Stimulated activated CD4-positive, alpha-beta T cell treated with anti-CD3 and anti-CD28 coated beads, Interleukin-15, amount 100 ng/mL, for 48 hours (primary cell): ENCODE measurements at places on chromosomes 2 and 18.
A peak's percentile ranks its signal among the peaks of the same experiment; 100 is the strongest.

DNA sequence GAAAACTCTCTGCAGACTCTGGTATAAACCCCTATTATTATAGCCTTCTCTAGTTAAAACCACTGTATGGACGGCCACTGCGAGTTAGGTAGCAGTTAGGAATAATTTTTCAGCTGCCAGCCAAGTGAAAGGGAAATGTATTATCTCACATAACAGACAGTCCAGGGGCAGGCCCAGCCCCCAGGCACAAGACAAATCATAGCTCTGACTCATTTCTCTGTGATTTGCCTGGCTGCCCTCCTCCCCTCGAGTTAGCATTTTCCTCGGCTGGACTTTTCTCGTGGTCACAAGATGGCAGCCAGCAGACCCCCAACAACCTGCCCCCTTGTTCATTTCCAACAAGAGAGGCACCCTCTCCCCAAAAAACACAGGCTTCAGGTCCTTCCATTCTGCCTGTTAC, 10.5 kb downstream of the VIT start:
- no peak for DNase-seq

- no peak for DNase-seq
Measured at GRCh38 chr2:27779417-27780055, 8.0 kb downstream of the MRPL33 start.

DNA sequence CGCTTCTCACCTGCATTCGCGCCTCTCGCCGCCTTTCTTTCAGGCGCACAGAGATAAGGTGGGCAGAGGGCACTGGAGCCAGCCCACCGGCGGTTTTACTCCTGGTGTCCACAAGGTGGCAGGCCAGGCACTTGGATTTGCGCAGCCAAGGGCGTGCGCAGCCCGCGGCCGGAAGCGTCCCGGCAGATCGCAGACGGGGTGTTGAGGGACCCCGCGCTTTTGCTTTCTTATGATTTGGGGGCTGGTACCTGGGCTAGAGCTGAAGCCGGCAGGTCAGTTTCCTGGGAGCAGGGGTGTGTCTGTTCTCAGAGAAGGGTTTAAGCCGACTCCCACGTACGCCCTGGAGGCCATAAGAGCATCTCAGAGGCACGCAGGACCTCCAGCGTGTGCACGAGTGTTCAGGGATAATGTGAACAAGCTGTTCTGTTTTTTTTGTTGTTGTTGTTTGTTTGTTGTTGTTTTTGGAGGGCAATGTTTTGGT, 305.6 kb upstream of the CXCR4 start:
- peak; percentile 71 for DNase-seq

DNA sequence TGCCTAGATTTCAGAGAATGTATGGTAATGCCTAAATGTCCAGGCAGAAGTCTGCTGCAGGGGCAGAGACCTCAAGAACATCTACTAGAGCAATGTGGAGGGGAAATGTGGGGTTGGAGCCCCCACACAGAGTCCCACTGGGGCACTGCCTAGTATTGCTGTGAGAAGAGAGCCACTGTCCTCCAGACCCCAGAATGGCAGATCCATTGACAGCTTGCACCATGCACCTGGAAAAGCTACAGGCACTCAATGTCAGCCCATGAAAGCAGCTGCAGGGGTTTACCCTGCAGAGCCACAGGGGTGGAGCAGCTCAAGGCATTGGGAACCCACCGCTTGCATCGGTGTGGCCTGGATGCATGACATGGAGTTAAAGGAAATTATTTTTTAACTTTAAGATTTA, 314.1 kb downstream of the CYRIA start:
- DNase-seq: no peak

- DNase-seq: no peak
Measured at GRCh38 chr18:47397671-47398319, 146.3 kb upstream of the SKOR2 start.

- DNase-seq: no peak
Measured at GRCh38 chr18:77113361-77114151, 19.0 kb downstream of the MBP start.

DNA sequence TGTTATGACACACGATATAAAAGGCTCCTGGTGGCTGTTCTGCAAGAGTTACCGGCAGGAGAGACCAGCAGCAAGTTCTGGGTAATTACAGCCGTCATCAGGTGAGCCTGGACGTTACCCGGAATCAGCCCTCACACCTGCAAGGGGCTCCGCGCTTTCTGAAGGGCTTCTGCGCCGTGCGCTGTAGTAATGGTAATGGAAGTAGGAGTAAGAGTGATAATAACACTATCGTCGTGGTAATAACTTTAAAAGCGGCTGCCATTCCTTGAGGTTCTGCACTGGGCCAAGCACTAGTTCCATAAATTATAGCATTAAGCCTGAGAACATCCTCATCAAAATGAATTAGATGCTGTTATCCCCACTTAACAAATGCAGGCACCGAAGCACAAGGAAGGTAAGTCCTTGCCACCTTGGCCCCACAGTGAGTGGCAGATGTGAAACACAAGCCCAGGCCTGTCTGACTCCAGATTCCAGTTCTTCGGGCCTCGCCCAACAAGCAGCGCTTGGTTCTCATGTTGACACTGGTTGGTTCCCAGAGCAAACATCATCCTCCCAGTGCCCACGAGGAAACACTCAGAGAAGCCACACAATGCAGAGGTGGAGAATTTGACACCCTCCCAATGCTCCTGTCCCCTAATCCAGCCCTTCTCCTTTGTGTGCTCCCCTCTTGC, 205.2 kb downstream of the EIPR1 start:
- no peak for DNase-seq

DNA sequence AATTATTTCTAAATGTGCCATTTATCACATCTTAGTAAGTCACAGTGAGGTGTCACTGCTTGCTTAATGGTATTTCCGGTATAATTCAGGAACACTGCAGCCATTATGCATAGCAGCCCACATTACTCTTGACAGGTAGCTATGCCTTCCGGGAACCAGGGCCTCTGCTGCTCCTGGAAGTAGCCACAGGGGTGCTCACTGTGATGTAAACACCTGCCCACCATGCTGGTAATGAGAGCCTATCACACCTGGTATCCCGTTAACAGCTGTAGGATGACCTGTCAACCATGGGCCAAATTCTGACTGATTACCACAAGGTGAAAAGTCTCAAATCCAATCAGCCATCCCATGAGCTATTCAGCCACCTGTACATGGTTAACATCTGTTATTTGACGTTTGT, 647.0 kb upstream of the NXPH2 start:
- no peak for DNase-seq

GRCh38 chr2:168935810-168936581, 34.9 kb downstream of the G6PC2 start:
- no peak for DNase-seq

DNA sequence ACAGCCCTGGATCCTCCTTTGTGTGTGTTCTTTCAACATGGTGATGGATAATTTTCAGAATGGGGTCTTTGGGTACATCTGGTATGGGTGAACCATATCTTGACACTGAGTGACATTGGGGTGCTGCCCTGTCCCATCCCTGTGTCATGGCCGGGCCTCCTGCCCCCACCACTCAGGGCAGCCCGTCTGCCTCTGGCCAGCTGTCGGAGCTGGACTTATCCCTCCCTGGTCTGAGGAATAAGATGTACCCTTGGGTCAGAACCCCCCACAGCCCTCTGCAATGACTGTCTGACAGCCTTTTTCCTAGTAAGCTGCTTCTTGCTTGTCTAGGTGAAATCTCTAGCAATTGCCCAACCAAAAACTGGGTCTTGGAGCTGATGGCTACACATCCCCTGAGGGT, 142.9 kb downstream of the SH3RF3 start:
- no peak for DNase-seq

DNA sequence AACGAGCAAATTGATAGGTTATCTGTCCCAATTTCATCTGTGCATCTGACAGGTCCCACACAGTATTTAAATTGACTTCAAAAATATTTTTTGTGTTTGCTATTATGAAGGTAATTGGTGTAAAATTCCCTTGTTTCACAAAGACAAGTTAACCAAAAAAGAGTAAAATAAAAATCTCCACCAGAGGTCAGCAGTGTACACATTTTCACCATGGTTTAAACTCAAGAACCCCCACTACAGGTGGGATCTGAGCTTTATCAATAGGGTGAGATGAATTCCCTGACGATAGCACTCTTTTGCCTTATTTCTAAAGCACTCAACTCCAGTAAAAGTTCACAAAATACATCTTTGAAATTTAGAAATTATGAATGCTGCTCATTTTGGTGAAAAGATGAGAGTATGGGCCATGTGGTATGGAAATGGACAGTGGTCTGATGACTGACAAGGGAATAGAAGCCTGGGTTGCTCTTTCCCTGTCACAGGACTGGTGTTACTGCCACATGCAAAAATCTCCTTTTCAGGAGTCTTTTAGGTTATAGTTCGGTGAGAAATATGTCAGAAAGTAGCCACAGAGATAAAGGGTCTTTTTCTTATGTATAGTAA, 68.0 kb downstream of the SERPINB8 start:
- no peak for DNase-seq

- no peak for DNase-seq
Measured at GRCh38 chr2:41294331-41294730, 753.5 kb upstream of the PKDCC start.

GRCh38 chr2:12050396-12050795, 304.0 kb downstream of the LPIN1 start:
- no peak for DNase-seq

DNA sequence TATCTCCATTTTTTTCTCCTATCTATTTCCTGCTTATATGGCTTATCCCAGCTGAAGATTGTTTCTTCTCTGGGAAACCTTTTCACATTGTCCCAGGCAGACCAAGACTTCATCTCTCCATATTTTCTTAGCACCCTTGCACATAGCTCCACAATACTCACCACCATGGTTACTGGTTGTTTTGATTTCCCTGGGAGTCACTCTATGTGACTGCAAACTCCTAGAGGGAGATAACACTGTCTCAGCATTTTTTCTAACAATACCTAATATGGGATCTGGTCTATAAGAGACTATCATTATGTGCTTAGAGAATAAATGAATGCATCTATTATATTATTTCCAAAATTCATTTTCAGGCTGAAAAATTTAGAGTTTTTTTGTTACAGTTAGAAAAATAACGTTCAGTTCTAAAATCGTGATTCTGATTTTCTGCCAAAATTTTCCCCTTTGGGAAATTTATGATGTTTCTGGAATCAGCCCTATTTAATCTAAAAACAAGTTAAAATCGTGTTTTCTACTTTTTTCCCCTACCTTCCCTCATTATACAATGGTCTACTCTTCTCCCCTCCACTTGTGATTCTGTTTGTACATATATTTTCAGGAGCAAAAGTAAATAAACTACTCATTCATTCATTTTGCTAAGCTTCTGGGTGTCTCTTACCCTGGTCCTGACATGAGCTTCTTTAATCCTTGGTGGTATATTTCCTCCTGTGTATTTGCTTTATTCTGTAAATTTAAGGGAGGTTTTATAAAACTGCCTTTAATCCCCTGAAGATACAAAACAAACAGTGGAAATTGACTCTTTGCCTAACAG, 95.4 kb downstream of the HNMT start:
- no peak for DNase-seq

DNA sequence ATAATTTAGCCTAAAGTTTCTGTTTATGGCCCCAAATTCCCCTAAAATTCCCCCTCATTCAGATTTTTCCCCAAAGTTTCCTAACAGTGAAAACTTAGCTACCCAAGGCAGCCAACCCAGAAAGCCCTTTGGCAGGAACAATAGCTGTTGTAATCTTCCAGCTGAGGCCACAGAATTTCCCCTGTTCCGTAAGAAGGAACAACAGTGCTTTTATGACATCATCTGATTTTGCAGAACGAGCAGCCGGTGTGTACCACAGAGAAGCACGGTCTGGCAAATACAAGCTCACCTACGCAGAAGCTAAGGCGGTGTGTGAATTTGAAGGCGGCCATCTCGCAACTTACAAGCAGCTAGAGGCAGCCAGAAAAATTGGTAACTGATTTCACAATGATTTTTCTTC, 6.3 kb downstream of the TNFAIP6 start:
- DNase-seq: no peak

DNA sequence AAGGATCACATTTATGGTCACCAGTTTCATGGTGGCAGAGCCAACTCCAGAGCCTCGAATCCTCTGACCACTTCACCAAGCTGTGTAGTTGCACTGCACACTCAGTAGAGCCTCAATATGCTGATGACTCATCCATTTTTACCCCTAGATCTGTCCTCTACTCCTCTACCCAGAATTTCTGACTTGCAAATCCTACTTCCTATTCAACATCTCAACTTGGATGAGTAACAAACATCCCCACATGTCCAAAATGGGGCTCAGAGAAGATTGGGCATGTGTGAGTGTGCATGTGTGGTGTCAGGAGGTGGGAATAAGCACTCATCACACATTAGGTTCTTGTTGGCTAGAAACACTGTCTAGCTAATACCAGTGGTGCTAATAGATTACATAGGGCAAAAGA, 57.8 kb upstream of the IGFBP2 start:
- DNase-seq: no peak

DNA sequence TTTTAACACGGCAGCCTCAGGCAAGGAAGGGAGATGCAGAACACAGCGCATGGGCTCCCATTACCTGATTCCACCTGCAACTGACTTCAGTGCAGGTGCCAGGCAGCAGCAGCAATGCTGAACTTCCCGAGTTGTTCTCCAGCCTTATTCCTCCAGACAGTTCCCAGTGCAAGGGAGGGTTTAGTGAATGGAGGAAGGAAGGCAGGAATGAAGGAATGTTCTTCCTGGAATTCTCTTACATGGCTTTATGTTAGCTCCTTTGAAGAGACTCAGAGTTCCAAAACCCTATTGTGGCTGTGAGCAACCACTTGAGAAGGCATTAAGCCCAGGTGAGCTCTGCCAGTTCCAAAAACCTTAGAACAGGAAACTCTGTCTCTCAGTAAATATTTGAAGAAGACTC, 45.5 kb downstream of the SERPINB7 start:
- no peak for DNase-seq

DNA sequence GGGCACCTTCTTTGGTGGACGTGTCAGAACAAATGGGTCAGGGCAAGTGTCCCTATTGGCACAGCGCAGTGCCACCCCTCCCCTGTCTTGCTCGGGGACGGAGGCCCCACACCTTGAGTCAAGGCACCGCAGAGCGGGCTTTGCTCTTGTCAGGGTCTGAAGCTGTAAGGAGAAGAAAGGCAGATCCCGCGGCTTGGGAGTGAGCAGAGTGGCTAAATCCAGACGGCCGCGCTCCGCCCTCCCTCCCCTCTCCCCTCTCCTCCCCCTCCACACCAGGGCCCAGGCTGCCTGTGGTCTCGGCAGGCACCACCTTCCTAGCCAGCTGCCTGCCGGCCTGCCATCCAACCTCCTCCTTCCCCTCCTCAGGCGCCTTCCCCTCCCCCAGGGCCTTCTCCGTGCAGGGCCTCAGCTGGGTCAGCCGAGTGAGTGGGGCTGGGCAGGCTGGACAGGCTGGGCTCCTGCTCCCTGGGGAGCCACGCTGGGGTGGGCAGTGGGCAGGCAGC, 25.8 kb downstream of the SPEG start:
- DNase-seq: no peak

GRCh38 chr18:59718108-59718463, 20.9 kb upstream of the CCBE1 start:
- no peak for DNase-seq
